Stimulated activated CD8-positive, alpha-beta memory T cell treated with anti-CD3 and anti-CD28 coated beads, Interleukin-7, amount 100 ng/mL, for 1 hour (primary cell): ENCODE measurements at places on chromosomes 12 and 14.

- DNase-seq, result no peak
Observed at GRCh38 chr12:6813363-6813762, 8.3 kb upstream of the GPR162 start.

DNA sequence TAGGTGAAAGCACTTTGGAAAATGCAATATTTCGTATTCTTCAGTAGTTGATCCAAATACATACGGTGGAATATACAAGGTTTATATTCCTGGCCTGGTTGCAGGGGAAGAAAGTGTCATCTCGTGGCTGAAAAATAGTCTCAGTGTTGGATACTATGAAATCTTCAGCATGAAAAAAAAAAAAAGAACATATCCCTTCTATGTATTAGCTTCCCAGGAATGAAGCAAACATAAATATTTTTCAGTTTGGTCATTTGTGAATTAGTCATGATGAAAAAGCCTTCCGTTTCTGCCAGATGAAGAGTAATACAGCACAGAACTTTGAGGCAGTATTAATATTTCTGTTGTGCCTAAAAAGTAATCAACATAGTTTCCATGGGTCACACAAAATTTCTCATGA, 36.7 kb downstream of the FLRT2 start:
- no peak for DNase-seq

- DNase-seq, result no peak
Observed at GRCh38 chr12:82635263-82635662, 51.4 kb upstream of the TMTC2 start.

DNA sequence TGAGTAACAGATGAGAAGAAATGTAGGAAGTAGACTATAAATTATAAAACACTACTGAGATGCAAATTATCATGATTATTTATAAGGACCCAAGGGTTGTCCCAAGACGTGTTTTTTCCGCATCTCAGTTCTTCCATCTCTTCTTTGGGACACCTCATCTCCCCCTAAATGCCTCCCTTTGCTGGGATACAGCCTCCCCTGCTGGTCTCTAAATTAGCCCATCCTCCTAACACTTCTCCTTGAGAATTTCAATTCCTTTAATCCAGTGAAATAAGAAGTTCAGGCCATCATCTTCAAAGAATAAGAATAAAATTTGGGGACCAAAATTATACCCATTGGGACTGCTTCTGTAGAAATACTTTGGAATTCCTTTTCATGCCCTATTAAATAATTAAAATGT, 667.0 kb downstream of the BCL11B start:
- no peak for DNase-seq

DNA sequence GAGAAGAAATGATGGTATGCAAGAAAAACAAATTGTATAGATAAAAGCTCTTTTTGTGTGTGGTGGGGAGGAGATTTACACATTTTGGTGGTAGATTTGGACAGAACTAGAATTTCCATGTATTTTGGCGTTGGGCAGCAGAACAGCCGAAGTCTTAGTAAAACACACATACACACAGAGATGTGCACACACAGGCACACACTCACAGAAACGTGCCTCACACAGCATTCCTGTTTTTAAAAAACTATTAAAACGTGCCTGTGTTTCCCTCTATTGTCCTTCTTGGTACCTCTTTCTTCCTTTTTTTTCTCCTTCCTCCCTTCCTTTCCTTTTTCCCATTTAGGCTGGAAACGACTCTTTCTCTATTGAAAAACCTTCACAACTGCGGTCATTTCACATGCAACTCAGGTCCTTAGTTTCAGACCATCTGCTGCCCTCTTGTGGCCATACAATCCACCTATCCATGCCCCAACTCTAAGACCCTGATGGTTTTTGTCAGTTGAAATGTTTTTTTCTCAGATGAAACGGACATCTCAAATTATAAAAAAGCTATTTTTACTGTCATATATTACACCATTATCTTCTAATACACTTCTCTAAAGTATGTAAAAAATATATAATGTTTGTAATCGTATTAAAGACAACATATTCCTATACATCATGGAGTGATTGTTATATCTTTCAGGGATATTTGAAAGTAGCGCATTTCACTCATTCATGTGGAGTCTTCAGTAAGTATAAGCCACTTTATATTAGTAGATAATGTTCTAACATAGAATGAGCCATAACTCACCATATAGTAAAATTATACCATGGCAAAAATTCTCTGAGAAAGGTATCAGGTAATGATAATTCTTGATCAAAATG, 386.7 kb upstream of the NOVA1 start:
- no peak for DNase-seq

DNA sequence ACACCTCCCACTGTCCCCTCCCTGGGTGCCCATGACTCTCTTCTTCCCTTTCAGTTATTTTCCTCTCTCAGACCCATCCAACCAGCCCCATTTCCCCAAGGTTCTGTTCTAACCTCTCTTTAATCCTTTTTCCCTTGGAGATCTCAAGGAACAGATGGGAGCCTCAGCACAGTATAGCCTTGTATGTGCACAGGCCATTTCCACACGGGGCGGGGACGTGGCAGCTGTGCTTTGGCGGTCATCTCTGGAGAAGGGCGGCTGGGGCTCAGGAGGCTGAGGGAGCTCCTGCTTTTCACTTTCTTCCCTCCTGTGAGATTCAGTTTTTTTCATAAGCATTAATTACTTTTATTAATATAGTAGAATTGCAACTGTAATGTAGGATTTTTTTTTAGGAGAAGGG, 212.2 kb downstream of the ZFP36L1 start:
- DNase-seq, result no peak
